ENCODE measurements at places on chromosomes 6 and 20. TPM values are rescaled to one million over a fixed set of nuclear protein-coding genes. Genes with fewer than 3 reads are reported as not detected.

- no peak for DNase-seq
Measured at GRCh38 chr6:53727748-53728147, 62.2 kb upstream of the KLHL31 start.

GRCh38 chr6:159682810-159683209 lies 10.2 kb downstream of the SOD2 start:
- no peak for DNase-seq

- no peak for DNase-seq
Measured at GRCh38 chr6:46039646-46040045, 24.0 kb upstream of the CLIC5 start.

DNA sequence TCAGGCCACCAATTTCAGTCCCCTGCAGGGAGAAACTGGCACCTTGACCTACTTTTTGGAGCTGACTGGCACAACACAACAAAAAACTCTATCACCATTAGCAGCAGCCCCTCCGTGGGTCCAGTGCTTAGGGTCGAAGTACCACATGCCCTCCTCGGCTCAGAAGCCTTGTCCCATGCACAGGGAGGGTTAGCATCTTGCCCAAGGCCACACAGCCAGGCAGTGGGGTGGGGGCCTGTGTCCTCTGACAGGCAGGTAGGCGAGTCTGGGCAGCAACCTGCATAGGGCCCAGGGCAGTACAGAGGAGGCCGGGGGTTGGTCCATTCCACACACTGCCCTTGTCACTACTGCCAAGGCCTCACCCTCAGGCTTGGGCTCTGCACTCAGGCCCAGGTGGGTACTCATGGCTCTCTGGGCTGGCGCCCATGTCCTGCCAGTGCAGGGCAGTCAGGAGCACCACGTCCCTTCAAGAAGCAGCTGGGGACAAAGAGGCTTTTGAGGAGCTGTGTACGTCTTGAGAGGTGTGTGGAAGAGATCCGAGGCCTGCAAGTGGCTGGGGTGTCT lies 53.6 kb downstream of the PYGB start:
- no peak for DNase-seq

DNA sequence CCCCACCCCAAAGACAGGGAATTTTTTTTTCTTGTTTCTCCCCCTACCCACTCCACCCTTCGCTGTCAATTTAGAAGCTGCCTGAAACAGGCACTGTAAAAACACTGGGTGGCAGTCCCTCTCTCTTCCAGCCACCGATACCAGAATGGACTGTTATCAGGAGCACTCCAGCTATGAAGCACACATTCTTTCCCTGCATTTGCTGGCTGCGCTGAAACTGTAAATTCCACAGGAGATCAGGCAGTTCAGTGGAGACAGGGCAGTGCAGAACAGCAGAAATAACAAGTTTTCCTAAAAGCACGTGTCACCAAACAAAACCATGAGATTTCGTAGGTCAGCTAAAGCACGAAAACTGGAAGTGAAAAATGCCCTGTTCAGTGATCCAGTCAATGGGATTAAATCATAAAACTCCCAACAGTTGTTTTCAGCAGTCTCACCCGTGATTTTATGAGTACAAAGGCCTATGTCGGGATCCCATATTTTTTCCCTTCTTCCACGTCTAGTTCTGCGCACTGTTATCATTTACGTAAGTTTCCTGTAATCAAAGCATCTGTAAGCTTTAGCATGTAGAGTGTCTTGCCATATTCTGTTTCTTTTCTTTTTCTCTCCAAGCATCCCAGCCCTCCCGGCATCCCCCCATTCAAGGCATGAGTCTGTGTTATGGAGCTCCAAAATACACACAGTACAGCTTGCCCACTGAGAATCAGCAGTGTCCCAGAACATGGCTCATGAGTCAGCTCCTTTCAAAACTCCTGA lies 359.9 kb upstream of the EPHA7 start:
- DNase-seq, result no peak

DNA sequence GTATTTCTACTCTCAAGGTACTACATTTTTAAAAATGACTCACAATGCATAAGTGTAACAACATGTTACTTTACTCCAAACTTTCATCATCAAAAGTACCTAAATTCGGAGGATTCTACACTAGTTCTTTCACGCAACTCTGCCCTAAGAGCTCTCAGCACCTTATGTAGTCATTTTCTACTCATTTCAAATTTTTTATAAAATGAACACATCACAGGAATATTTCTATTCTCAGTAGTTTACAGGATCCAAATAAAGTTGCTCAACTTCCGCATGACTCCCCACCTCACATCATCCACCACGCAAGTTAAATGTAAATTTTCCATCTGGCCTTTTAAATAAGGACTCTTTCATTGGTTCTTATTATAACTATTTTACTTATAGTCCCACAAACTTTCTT lies 344.9 kb upstream of the MANEA start:
- DNase-seq, result no peak

GRCh38 chr6:29731281-29731680 lies 8.0 kb downstream of the HLA-F start:
- DNase-seq, result no peak

DNA sequence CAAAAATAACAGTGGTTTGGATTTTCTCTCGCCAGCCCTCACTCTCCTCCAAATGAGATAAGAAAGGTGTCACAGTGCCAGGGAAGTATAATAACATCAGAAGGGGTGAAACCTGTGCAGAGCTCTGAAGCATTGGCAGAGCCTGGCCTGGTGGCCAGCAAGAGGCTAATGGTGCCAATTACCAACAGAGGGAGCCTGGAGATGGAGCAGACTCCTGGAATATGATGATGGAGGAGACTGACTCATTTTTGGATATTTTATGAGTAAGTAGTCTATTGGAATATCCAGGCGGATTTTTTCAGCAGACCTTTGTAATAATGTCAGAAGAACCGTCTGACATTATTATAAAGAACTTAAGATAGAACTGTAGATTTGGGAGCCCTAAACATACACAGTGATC lies 442.6 kb upstream of the MARCKS start:
- DNase-seq, result no peak

DNA sequence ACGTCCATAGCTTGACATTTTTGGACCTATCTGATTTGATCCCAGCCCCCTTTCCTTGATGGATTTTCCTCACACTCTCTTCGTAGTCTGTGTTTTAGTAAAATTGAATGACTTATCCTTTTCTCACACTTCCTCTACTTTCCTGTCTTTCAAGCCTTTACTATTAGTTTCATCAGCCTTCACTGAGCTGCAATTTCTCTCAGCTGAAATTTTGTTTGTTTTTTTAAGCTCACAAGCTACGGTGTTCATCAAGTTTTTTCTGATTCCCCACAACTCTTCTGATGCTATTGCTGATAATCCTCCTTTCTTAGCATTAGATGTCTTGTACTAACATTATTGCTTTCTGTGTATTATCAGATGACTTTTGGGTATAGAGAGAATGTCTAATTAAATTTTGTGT lies 263.7 kb downstream of the TBX18 start:
- DNase-seq, result no peak

DNA sequence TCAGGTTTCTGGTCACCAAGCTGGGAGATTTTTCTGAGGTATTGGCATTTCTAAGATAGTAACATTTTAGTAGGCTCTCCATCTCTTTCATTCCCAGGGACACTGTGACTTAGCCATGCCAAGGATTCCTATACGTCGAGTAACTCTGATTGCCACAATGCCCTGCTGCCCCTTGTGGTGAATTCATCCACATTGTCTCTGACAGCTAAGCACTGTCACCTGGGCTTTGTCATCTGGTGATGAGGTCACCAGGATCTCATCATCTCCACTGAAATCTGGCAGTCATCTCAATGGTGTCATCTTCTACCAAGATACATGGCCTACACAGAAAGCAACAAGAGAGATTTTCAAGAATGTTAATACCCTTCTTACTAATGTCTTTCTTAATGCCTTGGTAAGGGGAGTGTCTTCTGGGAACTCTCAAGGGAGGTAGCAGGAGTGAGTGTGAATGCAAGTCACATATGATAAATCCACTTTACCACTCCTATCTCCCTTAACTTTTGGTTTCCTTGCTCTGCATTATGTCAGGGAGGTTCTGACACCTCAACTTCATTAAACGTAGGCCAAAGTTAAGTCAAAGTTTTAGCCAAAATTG lies 246.7 kb downstream of the CD109 start:
- no peak for DNase-seq

- no peak for DNase-seq
Measured at GRCh38 chr20:59821788-59822187, 111.6 kb downstream of the SYCP2 start.

GRCh38 chr20:20690676-20691476 lies 21.6 kb downstream of the RALGAPA2 start:
- DNase-seq, result no peak

DNA sequence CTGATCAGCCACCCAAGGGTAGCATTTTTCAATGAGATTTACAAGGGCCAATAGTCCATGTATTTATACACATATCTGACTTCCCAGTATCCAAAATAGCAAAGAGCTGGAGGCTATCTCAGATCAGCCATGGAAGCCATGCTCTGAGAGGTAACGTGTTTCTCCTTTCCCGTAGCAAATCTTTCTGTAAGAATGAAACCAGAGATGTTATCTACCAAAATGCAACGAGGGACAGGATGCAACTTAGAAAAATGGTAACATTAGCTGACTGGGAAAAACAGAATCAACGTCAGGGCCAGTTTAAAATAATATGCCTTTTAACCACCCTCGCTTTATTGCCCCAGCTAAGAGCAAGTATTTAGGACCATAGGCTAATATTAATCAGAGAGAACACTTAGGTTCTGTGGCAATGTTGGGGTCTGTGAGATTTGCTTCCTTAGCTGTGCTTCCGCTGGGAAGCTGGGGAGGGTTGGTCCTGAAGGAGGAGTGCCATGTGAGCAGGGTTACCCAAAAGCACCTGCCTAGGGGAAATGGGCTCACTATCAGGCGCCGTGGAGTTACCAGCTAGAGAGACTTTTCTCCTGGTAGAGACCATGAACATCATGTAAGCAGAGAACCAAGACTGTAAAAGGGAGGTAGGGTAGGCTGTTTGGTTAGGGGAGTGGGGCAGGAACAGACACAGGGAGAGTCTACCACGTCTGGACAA lies 1.2 kb downstream of the ZNF831 start:
- no peak for DNase-seq

GRCh38 chr6:35397806-35398418 lies 54.2 kb upstream of the FANCE start:
- DNase-seq, result no peak

- no peak for DNase-seq
Measured at GRCh38 chr20:35907017-35907701, 47.1 kb downstream of the SCAND1 start.

GRCh38 chr6:83884523-83884922 lies 25.0 kb downstream of the CYB5R4 start:
- no peak for DNase-seq

DNA sequence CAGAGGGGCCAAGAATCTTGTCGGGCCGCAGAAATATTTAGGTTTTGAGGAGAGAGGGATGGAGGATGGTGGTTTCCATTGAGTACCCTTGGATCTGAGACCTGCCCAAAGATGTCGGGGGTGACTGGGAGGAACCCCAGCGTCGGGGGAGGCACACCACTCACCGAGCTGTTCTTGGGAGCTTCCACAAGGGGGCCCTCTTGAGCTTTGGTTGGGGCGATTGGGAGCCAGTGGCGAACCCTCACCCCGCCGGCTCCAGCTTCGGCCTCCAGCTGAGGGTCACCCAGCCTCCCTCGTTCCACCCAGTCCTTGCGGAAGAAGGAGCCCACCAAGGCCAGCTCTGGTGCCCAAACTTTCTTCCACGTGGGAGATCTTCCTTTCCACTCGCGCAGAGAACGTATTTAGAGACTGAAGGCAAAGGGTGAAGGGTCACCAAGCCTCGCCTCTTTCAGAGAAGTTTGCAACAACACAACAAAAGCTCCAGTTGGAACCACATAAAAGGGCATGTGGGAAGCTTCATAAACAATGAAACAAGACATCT lies 33.6 kb downstream of the APCDD1L start:
- DNase-seq, result peak; percentile 41

DNA sequence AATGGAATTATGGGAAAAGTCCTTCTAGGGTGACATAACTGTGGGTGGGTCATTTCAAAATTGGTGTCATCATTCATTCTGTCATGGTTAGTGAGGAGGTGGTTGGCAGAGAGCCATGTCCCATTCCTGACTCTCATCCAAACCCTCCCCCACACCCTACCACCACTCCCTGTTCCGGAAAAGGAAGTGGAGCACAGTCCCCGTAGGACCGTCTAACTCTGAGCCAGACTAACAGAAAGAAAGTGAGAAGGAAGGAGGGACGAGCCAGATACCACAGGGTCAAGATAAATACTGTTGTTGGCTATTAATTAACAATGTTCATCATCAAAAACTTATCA lies 4.8 kb downstream of the TRIM10 start:
- no peak for DNase-seq

DNA sequence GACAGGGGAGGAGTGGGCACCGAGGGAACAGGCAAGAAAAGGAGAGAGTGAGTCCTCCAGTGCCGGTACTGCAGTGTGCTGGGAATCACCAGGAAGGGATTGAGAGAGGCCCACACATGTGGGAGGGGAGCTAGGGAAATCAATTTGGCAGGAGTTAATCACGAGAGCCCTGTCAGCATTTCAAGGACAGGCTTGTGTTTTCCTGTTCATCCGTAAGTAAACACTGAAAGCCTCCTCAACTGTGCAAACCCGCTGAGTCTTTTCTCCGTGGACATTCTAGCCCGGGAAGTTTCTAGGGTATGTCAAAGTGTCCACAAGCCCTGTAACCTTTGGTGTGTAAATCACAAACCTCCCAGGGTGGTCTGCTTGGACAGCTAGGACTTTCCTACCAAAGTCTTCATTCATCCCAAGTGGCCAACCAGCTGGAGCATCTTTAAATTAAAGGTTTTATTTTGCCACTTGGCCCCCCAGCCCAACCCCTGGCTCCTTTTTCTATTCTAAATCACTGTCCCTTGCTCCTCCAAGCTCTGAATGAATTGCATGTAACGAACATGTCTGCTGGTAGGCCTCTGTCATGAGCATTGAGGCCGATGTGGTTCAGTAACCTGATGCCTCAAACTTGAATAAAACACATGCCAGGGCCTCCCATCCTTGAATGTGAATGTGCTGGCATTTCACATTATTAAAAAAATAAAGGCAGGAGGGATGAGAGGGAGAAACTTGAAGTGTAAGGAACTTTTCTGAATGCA lies 149.1 kb downstream of the ZNF217 start:
- peak; percentile 88 for DNase-seq

- DNase-seq, result no peak
Measured at GRCh38 chr20:31473331-31474096, 1.4 kb downstream of the DEFB124 start.

PRPH2 gene
- 3.0 TPM for polyA plus RNA-seq

RIMS4 gene
- polyA plus RNA-seq, result 0.62 TPM

CALHM5 gene
- 2.3 TPM for polyA plus RNA-seq

IL17A gene
- not detected for polyA plus RNA-seq

HCK gene
- 3.3 TPM for polyA plus RNA-seq

EEF1A2 gene
- polyA plus RNA-seq, result 1.1 TPM

KIF13A gene
- 34.1 TPM for polyA plus RNA-seq

GLP1R gene
- 1.1 TPM for polyA plus RNA-seq

Data from renal cortex interstitium (tissue), 15 donors.